Glutamatergic neuron (in vitro differentiated cells): ENCODE measurements at places on chromosomes 2 and 18. TPM values are rescaled to one million over a fixed set of nuclear protein-coding genes. Genes with fewer than 3 reads are reported as not detected.

GRCh38 chr18:33700513-33700976 is 122.5 kb downstream of the ASXL3 start:
- no peak for DNase-seq

DNA sequence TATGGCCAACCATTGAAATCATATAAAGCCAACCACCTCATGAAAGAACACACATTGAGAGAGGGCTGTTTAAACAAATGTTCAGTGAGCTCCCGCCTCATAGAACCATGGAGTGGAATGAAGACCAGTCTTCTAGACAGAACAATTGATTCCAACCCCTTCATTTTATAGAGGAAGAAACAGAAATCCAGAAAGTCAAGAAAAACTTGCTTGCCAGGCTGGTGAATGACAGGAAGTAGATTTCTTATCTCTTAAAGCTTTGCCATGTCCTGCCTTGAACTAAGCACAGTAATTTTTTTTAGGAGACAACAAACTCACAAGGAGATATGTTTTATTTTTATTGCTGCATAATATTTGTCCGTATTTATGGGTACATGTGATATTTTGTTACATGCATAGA is 16.5 kb upstream of the NRP2 start:
- DNase-seq = no peak

- peak; percentile 75 for DNase-seq
Measured at GRCh38 chr18:10041180-10041579, 127.4 kb downstream of the VAPA start.

DNA sequence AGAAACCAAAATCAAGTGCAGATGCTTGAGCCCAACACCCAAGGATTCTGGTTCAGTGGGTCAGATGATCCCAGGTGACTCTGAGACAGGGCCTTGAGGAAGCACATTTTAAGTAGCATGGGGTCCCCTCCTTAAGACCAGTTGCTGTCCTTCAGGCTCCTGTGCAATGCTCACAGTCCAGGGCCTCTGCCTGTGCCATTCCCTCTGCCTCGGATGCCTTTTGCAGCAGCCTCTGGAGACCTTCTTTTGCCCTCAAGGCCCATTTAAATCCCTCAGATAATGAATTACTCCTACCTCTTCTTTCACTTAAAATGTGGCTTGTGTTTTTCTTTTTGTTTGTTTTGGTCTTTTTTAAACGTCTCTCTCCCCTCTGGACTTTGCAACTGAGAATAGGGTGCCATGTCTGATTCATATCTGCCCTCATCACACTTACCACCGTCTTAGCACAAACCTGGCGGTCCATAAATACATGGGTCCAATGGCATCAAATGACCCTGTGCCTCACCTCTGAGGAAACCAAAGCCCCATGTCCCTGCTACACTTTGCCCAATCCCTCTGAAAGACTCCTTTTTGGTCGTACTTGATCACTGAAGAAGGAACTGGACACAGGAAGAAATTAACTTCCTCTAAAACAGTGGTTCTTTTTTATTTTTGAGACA is 14.2 kb downstream of the ACTG2 start:
- no peak for DNase-seq

- peak; percentile 36 for DNase-seq
Measured at GRCh38 chr2:234770031-234770506, 181.7 kb upstream of the SH3BP4 start.

GRCh38 chr18:60196836-60197606 is 175.6 kb downstream of the MC4R start:
- DNase-seq = no peak

CHRNG gene
- 3.5 TPM for total RNA-seq

DNA sequence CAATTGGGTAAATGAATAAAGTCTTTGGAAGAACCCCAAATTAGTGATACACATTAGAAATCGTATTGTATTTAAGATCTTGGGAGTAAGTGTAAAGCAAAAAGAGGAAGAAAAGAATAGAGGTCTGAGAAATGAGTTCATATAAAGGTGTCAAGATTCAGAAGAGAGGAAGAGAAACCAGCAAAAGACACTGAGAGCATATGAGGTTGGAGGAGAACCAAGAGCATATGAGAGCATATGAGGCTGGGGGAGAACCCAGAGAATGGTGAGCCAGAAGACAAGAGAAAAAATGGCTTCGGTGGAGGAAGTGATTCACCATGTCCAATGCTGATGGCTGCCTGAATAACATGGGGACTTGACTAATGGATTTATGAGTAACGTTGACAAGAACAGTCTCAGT is 620.1 kb upstream of the GCFC2 start:
- no peak for DNase-seq

DNA sequence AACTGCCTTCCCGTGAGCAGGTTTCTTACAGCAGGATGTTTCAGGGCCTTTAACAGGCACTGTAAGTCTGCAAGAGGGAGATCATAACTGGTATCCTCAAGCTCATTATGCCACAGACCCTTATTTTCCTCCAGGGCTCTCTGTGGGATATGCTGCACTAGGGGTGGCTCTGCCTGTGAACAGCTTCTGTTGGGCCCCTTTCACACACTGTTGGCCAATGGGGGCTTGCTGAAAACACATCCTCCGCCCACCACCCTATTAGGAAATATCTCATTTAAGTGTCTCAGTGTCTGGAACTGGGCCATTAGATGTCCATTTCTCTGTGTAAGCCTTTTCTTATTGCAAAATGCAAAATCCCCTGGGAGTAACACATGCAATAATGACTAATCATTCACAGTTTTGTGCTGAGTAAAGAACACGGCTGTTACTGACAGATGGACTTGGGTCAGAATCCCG is 414.3 kb upstream of the HS6ST1 start:
- no peak for DNase-seq

- DNase-seq = no peak
Measured at GRCh38 chr2:75324861-75325284, 125.6 kb upstream of the TACR1 start.

ESCO1 gene
- 14.3 TPM for total RNA-seq
